ENCODE measurements at places on chromosomes 3 and 15.

DNA sequence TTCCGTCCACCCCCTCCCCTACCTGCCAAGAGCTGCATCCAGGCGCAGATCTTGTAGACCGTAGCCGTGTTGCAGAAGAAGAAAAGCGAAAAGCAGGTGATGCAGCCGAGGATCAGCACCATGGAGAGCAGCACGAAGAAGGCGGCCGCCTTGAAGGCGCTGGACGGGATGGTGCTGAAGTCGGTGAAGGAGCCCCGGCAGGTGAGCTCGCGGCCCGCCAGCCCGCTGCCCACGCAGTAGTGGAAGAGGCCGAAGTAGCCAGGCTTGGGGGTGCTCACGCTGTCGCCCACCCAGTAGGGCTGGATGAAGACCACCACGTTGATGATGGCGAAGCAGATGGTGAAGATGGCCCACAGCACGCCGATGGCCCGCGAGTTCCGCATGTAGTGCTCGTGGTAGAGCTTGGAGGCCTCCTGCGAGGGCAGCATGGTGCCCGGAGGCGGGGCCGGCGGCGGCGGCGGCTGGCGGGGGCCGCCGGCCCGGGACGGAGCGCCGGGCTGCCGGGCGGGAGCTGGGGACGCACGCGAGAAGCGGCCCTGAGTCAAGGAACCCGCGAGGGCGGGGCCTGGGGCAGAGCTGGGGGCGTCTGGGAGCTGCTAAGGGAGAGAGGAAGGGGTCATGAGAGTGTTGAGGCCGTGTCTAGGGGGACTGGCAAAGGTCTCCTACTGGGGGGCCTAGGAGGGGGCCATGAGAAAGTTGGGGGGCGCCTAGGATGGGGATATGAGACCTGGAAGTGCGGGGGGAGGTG is 1.2 kb downstream of the LHFPL4 start:
- no peak for DNase-seq

DNA sequence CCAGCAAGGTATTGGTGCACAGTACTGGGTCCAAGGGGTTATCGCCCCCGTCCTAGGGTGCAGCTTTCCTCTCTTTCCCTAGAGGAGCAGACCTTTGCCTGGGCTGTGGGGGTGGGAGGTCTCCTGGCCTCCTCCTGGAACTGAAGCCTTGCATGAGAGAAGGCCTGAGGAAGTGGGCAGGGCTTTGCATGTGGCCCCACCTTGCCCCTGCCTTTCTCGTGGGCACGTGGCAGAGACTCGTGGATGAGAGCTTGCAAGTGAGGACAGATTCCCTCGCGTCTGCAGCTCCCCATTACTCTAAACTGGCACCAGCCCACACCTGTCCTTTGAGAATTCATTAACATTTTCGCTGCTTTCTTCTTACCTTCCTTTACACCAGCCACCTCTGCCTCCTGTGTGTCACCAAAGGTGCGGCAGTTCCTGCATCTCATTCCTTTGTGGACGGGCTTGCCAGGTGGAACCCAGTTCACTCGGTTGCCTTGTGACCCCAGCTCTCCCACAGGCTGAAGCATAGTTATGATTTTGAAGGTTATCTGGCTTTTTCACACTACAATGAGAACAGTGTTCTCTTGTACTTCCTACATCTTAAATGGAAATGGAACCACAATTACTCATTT is 40.9 kb upstream of the NR2C2 start:
- DNase-seq: no peak

GRCh38 chr3:176767385-176767784 is 429.9 kb downstream of the TBL1XR1 start:
- no peak for DNase-seq

DNA sequence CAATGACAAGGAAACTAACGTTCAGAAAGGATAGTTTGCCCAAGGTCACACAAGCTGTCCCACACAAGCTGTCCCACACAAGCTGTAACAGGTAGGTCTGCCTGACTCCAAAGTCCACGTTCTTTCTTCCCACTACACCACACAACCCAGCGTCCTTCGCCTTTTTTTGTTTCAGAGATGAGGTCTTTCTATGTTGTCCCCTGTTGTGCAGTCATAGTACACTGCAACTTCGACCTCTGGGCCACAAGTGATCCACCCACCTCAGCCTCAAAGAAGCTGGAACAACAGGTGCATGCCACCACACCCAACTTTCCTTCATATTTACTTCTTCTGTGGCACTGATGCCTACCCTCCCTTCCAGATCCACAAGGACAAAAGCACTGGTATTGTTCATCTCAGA is 21.4 kb downstream of the MB21D2 start:
- DNase-seq: no peak

DNA sequence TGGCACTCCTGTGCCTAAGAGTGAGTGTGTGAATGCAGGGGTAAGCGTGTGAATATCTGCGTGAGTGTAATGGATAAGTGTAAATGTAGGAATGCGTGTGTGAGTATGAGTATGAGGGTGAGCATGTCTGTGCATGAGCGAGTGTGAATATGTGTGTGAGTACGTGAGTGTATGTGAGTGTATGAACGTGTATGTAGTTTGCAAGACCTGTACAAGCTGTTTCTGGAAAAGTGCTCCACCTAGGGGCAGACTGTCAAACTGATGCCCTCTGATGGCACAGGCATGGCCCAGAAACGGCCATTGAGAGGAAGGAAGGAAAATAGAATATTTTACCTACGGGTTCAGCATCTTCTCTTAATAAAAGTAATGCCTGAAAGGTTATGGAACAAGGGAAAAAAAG is 24.4 kb upstream of the FRMD4B start:
- no peak for DNase-seq

DNA sequence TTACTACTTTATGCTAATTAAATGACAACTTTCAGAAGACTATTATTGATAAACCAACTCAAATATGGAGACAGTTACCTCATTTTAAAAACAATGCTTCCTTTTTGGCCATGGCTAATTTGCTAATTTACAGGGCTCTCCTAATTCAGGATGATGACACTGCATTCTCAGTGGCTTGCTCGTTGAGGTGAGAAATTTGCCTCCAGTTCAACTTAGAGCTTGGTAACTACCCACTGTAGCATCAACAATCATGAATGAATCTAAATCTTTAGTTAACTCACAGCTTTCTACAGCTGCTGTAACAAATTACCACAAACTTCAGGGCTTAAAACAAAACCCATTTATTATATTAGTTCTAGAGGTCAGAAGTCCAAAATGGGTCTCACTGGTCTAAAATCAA is 14.0 kb downstream of the PBRM1 start:
- no peak for DNase-seq

GRCh38 chr3:25831578-25831977 is 41.7 kb downstream of the OXSM start:
- no peak for DNase-seq

DNA sequence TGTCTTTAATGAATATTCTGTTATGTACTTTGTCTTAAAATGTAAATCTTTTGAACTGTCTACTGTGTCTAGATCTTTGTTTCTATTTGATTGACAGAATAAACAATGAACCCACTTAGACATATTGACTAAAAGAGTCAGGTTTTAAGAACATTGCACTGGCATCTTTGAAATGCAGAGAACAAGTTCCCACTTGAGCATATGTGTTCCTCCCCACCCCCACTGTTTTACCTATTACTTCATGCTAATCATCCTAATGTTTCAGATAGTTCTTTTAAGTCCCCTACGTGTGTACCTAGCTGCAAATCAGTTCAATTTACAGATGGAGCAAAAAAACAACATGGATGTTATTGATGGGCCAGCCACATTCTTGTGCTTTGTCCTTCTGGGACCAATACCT is 11.7 kb upstream of the TCF12 start:
- no peak for DNase-seq

DNA sequence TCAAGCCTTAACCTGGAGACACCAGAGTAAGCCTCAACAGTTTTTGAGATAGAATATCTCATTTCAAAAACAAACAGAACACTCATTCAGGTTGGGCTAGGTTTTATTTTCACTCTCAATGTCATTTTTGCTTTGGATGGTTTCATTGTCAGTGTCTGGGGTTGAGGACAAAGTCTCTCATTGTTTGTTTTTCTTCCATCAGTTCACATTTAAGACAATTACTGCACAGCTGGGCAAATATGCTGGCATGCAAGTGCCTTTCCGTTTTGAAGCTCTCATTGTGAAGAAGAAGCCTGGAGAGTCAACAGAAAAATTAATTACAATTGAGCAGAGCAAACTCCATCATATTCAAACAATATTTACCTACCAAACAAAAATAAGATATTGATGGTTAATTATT is 1050.0 kb downstream of the TBL1XR1 start:
- DNase-seq: no peak

GRCh38 chr15:46222826-46223225 is 588.0 kb downstream of the SQOR start:
- DNase-seq: no peak

GRCh38 chr3:21328711-21329390 is 422.2 kb downstream of the ZNF385D start:
- peak; percentile 39 for DNase-seq

- no peak for DNase-seq
Observed at GRCh38 chr3:105733356-105733755, 135.5 kb downstream of the CBLB start.

GRCh38 chr3:148629006-148629405 is 68.7 kb upstream of the AGTR1 start:
- DNase-seq: no peak

- no peak for DNase-seq
Observed at GRCh38 chr3:127410678-127411077, 122.8 kb upstream of the PRR20G start.

- no peak for DNase-seq
Observed at GRCh38 chr3:74651292-74651691, 36.8 kb upstream of the CNTN3 start.

GRCh38 chr3:114110439-114110838 is 53.9 kb downstream of the QTRT2 start:
- DNase-seq: no peak

DNA sequence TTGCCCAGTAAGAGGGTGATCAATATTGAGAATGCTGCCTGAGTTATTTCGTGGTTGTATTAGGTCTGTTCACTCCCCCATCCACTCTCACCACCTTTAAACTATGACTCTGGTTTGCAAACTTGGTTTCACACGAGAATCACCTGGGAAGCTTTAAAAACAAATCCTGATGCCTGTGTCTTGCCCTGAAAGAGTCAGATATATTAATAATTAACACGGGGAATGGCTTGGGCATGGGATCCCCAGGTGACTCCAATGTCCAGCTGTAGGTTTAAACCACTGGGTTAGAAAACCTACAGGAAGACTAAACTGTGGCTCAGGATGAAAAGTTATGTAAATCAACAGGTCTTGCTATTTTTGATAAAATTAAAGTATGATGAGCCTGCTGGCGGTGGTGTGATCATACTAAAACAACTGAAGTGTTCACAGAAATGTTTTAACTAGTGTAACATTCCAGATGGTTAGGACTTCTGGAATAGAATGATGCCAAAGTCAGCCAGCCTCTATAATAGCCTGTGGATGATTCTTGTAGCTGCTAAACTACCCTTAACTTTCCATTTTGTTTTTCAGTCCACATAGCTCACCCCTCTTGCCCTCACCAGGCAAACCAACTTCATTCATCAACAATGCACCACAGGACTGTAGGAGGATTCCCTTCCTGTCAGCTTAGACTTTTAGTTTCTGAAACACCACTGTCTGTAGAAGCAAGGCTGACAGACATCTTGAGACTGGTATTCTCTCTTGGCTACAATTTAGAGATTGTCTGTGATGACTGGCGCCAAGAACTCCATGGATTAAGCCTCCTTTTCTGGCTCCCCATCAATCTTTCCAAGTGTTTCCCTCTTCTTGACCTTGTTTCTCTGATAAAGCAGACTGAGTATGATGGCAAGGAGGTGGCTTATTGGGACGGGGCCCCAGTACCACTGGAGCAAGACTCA is 119.1 kb upstream of the ADAMTS9 start:
- DNase-seq: no peak

DNA sequence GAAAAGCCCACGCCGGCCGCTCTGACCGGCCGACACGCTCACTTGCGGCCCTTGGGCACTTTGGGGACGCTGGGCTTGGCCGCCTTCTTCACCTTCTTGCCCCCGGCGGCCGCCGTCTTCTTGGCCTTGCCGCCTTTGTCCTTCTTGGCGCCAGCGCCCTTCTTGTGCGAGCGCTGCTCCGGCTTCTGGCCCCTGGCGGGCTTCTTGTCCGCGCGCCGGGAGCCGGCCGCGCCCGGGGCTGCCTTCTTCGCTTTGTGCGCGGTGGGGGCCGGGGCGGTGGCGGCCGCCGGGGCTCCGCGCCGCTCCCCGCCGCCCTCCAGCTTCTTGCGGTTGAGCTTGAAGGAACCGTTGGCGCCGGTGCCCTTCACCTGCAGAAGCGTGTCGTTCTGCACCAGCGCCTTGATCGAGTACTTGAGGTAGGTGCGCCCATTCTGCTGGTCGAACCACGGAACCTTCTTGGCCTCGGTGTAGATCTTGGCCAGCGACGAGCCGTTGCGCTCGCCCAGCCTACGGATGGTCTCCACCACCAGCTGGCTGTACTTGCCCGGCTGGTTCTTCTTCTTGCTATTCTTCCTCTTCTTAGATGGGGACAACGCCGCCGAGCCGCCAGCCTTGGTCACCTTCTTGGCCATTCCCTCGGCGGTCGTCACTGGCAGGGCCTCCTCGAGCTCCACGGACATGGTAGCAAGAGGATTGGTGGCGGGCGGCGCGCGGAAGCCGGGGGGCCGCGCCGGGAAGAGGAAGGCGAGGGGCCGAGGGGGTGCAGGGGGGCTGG is 36.7 kb downstream of the HMCES start:
- DNase-seq: no peak

DNA sequence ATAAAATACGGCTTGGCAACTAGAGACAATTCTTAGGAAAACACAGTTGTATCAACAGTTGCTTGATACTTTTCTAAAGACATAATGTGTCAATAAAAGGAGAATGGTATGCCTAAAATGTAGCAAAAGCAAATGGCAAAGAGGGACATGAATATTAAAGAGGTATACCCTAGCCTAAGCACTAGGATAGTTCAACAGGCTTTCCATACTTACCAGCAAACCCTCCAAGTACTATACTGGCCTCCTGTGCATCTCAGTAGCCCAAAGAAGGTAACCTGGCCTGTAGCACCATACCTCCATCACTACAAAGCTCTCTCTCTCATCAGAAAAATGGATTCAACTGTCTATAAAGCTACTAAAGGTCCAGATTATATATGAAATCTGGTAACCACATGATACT is 7.5 kb downstream of the SETD2 start:
- DNase-seq: no peak

DNA sequence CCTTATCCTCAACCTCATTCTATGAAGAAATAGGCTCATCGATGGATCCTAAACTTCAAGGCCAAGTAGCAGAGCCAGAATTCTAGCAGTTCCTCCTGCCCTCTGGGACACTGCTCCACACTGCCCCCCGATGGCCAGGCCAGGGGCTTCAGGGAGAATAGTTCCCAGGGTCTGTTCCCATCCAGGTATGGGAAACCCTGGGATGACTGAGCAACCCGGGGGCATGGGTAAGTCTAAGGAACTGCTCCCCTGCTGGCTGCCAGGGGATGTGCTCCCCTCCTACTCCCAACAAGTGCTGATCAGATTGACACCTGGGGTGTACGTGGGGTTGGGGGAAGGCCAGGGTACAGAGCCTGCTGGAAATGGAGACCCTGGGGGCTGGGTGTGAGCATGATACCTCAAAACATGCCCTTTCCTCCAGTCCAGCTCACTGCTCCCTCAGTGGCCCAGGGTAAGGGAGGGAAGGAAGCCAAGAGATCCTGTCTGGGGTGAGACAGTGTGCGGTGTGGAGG is 7.6 kb downstream of the ULK3 start:
- peak; percentile 70 for DNase-seq
